Uterus (tissue), 4 donors: ENCODE measurements at places on chromosomes 16 and 17.

DNA sequence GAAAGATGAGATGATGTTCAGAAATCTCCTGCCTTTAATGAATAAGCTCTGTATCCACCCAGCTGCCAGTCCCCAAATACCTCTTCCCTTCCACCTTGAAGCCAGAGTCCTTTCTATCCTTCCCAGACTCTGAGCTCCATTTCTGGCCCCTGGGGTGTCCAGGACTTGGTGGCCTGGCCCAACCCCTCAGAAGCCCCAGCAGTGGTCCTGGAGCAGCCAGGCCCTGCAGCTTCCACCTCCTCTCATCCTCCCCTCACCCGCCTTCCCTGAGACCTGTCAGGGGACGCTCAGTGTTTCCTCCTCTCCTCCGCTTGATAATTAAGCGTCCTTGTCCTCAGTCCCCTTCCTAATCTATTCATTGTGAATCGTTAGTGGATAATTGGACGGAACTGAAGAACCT lies 95.2 kb upstream of the CCL1 start:
- no peak for DNase-seq

DNA sequence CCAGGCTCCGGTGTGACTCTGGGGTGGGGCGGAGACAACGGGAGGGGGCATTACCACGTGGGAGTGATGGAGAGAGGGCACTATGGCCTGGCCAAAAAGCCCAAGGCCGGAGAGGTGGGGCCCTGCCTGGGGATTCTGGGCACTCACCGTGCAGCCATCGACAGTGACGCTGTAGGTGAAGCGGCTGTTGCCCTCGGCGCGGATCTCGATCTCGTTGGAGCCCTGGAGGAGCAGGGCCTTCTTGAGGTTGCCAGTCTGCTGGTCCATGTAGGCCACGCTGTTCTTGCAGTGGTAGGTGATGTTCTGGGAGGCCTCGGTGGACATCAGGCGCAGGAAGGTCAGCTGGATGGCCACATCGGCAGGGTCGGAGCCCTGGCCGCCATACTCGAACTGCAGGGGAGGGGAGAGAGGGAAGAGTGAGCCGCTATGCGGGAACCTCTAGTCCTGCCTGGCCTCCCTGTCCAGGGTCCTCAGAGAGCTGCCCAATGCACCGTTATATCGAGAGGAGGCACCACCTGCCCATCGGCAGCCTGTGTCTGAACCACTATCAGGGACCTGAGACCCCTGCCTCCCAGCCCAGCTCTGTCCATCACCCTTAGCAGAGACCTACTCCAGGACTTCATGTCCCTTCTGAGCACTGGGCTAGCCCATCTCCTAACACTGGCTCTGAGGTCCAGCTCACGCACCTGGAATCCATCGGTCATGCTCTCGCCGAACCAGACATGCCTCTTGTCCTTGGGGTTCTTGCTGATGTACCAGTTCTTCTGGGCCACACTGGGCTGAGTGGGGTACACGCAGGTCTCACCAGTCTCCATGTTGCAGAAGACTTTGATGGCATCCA lies 15.6 kb downstream of the COL1A1 start:
- no peak for DNase-seq

DNA sequence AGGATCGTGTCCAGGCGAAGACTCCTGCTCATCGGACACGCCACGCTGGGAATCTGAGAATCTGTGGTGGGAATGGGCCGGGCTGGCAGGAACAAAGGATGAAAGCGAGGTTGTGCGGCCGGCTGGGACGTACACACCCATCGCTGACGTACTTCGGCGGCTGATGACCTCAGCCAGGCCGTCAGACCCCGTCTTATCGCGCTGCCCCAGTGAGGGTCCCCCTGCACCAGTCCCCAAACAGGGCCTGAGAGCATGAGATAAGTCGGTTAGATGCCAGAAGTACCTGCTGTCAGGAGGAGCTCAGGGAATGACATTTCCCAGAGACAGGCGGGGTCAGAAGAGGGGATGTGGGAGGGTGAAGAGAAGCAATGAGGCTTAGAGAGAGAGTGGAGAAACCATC lies 16.0 kb upstream of the SP6 start:
- DNase-seq = no peak

DNA sequence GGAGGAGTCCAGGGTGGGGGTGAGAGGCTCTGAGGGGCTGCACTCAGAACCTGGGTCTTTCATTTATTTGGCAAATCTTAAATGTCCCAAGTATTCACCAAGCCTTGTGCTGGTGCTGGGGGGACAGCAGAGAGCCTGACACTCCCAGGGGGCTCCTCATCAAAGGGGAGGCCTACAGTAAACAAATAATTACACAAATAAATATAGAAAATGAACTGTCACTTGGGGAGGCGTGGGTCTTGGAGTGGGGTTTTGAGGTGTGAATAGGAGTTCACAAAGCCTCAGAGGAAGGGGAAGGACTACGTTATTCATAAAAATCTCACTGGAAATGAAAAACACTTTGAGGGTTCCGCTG lies 15.2 kb upstream of the PRM1 start:
- DNase-seq = no peak

DNA sequence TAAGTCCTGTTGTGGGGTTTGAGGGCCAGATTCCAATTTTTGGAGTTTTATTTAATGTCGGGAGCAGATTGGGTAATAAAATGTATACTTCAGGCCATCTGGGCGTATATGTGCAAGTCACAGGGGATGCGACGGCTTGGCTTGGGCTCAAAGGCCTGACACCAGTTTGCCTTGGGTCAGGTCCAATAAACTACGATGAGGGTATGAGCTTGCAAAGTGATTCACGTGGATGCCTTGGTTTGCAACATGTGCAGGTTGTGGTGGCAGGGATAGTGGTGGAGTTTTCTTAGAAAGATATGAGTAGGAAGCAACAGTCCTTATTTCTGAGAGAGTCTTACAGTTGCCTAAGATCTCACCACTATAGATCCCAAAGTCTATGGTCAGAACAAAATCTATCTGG lies 157.0 kb upstream of the CDH11 start:
- no peak for DNase-seq

DNA sequence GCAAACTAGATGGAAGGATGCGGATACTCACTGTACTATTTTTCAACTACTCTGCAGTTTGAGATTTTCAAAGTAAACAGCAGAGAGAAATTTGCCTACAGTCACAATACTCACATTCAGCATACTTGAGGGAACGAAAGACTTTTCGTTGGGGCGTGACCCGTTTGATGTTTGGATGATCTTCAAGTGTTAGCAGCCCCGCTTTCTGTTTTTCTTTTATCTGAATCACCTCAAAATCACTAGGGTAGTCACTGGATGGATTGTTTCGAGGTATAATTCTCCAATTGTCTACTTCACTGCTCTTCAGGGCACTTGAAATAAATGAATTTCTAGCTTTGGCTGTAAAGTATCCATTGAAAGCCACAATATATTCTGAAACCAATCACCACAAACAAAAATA lies 17.8 kb downstream of the MBTPS1 start:
- no peak for DNase-seq

GRCh38 chr17:21517538-21518293 lies 141.6 kb downstream of the KCNJ12 start:
- DNase-seq = no peak
